Activated naive CD4-positive, alpha-beta T cell (primary cell): ENCODE measurements at places on chromosomes 1 and 21.

DNA sequence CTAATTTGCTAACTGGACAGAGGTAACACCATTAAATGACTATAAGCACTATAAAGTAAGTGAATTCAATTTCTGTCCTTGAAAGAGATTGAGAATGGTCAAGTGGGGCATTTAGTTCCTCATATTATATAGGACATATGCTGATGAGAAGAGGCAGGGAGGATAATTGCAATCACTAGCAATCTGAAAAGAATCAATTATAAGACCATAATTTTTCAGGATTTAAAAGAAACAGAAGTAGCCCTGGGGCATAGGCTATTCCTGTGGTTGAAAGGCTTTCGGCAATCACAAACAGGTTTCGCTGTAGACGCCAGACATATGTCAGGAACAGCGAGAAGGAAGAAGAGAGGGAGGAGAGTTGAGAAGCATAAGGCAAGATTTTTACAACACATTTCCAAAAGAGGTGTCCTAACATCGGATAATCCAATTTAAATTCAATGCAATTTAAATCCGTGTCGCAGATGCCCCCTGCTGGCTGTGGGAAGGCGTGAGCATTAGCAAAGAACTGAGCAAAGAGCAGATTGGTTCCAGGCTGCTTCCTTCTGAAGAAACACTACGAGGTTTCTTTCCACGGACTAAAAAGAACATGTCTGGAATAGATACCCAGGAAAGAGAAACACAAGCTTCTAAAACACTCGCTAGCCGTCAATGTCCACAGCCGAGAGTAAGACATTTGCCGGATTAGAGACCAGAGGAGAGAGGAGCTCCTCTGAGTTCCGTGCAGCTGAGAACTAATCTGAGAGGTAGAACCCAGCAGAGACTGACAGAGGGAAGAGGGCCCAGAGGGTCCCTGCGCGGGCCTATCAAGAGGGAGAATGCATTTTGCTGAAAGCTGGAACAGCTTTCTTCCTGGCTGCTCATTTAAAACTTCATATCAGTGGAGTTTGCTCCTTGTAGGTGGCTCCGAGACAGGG is 27.9 kb downstream of the RGS5 start:
- no peak for DNase-seq

GRCh38 chr1:10528066-10529014 is 53.6 kb downstream of the PEX14 start:
- DNase-seq: no peak

DNA sequence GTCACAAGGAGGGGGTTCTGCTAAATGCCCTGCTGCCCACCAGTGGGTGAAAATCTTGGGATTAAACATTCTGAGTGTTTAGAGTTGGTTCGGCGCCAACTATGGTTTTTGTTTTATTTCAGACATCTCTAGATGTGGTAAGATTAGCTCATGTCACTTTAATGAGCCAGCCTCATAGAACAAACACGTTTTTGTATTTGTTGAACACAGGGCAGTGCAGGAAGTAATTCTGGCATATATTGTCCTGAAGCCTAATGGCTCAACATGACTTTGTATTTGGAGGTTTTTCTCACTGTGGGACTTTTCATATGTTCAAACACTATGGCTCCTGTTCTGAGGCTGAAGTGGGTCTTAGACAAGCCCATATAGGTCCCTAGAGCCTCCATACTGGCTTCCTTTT is 107.8 kb downstream of the NGF start:
- DNase-seq: no peak

DNA sequence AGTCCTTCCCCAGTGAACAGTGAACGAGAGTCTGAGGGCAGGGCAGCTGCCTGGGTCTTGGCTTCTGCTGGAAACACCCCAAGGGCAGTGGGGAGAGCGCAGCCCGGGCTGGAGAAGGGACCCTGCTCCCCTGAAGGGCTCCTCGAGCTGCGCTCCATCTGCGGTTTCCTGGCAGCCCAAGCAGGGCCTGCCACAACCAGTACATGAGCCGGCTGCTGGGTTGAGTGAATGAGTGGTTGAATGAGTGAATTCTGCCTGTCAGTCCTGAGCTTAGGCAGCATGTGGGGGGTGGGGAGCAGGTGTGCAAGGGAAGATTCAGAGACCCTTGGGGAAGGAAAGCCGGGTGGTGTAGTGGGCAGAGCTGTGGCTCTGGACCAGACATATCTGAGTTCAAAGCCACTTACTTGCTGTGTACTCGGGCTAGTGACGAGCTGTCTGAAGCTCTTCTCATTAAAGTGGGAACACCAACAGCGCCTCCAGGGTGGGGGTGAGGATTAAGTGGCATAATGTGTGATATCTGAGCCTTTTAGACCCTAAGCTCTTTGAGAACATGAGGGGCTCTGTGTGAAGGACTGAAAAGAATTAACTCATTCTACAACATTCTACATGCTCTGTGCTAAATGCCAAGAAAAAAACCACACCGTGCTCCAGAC is 3.7 kb downstream of the OPRD1 start:
- no peak for DNase-seq

- DNase-seq: no peak
Observed at GRCh38 chr1:50271968-50272578, 151.2 kb downstream of the DMRTA2 start.

GRCh38 chr1:214354440-214355148 is 73.6 kb downstream of the SMYD2 start:
- DNase-seq: no peak

DNA sequence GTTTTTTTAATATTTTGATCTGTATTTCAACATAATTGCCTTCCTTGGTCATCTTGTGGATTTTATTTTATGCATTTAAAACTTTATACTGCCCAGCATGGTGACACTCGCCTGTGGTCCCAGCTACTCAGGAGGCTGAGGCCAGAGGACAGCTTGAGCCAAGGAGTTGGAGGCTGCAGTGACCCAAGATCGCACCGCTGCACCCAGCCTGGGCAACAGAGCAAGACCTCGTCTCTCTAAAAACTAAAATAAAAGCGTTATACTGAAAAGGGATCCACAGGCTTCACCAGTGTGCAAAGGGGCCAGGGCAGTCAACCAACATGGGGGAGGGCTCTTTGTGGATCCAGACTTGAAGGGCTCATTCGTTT is 1.4 kb downstream of the NID1 start:
- DNase-seq: no peak

DNA sequence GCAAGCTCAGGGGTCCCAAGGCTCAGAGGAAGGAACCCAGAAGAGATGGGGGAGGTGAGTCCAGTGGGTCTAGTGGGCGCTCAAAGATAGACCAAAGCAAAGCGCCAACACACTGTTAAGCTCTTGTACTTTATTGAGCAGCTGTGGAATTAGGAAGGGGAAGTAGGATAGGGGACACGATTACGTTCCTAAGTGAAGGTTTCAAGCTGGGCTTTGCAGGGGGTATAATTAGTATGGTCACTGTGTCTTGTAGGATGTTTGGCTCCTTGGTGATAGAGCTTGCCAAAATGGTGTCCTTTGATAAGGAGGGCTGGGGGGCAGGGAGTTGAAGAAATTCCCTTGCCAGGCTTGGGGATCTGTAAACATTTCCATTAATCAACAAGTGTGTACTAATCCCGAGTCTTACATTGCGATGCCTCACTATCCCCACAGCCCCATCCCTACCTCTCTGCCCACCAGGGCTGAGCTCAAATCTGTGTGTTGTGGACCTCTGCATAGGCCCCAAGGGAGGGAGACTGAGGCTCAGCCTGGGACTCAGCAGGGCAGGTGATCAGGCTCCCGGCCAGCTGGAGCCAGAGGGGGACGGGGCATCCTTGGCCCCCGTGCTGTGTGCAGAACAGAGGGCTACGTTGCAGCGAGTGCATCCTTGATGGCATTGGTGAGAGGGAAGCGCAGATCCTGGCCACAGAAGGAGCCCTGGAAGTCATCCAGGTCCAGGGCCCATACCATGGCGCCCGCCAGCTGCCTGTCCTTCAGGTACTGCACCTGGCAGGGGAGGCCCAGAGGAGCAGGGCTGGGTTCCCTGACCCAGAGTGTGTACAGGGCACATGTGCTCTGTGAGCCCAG is 3.4 kb upstream of the MYBPH start:
- no peak for DNase-seq

DNA sequence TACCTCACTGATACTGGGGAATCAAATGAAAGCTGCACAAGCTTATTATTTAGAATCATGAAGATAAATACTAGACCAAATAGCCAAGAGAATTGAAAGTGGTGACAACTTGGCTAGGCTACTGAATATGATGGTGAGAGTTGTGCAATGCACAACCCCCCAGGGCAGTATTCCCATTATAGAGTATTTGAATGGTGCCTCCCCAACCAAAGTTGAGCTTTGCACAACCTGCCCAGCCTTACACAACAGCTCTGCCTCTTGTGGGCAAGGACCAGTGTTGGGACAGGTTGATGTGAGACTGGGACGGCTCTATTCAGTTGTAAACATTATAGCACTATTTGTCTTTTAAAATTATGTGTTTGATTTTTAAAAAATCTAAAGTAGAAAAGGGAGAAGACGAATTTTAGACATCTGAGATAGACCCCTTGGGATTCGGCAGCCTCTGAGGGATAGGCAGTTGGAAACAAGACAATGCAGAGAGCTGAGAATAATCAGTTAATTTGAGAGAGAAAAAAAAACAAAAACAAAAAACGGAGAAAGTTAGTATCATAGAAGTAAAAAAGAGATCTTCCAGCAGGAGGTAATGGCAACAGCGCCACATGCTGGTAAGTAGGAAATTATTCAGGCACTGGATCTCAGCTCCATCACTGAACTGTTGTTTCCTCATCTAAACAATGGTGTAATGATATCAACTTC is 91.0 kb upstream of the KCNA3 start:
- peak; percentile 26 for DNase-seq

- DNase-seq: no peak
Observed at GRCh38 chr21:35204850-35205541, 155.9 kb upstream of the RUNX1 start.

DNA sequence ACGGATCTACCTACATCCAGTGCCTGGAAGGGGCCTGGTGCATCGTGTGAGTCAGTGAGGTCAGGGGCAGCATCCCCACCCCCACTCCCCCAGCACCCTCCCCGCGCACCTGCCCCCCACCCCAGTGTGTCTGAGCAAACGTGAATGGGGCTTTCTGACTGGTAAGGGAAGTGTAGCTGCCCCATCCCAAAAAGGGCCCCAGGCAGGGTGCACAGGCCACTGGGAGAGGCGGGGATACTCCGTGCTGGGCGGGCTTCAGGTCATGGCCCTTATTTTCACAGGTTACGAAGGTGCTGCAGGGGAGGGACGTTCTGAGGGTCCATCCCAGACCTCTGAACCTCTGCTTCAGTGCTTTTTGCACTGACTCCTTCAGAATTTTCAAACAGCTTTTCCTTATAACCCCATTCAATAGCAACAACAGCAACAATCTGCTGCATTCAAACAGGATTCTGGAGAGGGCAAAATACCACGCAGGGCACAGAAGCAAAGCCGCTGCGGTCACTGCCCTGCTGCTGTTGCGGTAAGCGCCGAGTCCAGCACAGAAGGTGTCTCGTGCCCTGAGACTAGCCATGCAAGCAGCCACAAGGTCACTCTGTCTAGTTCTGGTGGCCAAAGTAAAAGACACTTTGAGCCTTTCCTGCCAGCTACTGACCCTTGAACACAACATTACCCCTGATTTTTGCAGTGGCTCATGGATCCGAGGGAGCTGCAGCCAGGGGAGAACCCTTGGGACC is 10.3 kb downstream of the TTC34 start:
- no peak for DNase-seq

DNA sequence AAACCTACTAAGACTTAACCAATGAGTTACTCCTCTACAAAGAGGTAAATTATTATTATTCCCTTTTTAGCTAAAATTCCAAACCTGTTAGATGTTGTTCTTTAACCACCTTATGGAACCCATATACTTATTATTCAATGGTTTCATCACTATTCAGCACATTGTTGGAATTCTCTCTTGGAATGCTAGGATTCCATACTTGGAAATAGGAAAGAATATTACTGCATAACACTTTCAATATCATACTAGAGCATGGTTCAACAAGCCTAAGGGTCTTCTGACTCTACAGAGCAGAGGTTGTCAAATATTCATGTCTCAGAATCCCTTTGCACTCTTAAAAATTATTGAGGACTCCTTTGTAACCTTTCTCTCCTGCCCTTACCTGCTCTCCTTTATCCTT is 69.4 kb downstream of the DEGS1 start:
- DNase-seq: no peak

DNA sequence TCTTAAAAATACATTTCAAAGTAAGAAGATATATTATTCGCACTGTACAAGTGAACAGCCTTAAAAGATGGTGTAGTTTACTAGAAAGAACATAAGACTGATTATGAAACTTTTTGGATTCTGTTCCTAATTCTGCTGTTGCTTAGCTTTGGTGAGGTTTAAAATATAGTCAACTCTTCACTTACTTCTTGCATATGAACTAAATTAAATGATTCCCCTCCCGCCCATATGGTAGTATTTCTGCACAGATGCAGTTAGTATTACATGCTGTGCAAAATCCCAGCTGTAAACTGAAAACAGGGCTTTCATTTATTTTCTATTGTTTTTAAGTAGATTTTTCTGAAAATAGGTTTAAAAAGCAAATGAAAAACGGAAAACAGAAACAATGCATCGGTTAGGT is 345.4 kb upstream of the NCAM2 start:
- DNase-seq: no peak

- no peak for DNase-seq
Observed at GRCh38 chr1:26535201-26535600, 5.6 kb downstream of the RPS6KA1 start.
